Brain pericyte (primary cell): ENCODE measurements at places on chromosomes 16 and 17.

DNA sequence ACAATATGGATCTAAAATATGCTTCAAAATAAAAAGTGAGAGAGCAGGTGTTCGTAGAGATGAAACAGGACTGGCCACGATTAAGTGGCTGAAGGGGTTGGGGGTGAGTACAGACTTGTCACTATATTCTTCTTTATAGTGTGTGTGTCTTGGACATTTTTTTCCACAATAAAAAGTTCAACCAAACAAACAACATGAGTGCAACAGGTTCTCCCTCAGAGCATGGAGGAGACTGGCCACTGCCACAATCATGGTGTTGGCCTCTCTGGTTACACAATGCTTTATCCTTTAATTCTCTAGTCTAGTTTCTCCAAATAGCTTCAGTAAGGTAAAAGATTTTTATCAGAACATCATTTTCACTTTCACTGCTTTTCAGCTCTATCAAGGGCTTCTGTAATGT lies 109.3 kb downstream of the PARN start:
- DNase-seq: no peak

GRCh38 chr16:2372684-2373083 lies 32.2 kb upstream of the ABCA3 start:
- no peak for DNase-seq

GRCh38 chr17:40433551-40434415 lies 9.5 kb upstream of the IGFBP4 start:
- no peak for DNase-seq

GRCh38 chr16:12027558-12028287 lies 51.2 kb downstream of the SNX29 start:
- DNase-seq: no peak

DNA sequence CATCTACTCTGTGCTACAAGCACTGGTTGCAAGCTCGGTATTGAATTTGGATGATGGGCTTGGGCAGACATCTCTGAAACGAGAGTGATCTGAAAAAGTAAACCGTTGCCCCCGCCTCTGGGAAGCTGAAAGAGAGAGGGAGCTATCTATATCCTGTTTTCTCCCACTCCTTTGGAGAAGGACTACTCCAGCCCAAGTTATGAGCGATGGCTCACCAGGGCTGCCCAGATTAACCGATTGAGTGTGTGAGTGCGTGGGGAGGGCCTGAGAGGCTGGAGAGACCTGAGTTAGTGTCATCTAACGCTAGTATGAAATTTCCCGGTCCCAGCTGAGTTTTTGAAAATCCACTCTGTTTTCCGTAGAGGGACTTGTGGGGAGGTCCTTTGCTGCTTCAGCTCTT lies 11.5 kb downstream of the MGAT5B start:
- DNase-seq: no peak

DNA sequence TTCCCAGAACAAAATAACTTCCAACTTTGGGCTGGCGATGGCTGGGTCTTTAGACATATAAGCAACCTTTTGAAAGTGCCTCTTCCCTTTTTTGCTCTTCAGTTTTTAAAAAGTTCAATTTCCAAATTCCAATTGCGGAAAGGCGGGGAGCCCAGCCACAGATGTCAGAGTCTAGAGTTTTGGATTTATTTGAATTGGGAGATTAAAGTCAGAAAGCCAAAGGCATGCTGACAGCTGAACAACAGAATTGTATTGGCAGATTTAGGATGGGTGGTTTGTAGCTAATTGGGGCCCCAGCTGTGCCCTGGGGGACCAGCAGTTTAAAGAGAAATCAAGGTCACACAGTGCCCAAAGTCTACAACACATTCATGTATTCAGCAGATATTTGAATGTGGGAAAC lies 10.5 kb downstream of the YPEL2 start:
- no peak for DNase-seq

GRCh38 chr16:9054460-9054859 lies 37.0 kb upstream of the HAPSTR1 start:
- DNase-seq: no peak

DNA sequence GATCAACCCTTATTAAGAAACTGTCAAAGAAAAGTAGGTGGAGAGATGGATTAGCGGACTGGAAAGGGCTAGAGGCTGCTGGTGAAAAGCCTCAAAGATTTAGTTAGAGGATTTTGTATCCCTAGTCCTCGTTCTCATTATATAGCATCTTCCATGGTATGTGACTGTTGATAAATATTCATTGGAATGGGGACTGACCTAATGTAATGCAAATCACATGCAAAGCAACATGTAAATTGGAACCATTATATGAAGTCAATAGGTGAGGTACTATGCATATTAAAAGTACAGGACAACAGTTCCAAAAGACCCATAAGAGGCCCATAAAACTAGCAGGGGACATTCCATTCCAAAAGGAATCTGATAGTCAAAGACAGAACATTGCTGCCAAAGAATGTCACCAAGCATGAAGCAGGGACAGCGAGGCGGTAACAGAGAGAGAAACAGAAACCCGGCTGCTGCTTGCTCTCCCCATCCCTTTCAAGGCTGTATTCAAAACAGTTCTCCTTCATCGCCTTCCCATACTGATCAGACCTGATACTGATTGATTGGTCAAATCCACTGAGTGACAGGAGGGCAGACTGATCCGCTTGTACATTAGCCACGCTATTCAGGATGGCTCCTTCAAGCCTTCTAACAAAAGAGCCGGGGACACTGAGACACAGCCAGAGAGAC lies 44.5 kb downstream of the SOX9 start:
- DNase-seq: no peak

- DNase-seq: no peak
Measured at GRCh38 chr16:57711346-57711745, 16.7 kb downstream of the DRC7 start.

DNA sequence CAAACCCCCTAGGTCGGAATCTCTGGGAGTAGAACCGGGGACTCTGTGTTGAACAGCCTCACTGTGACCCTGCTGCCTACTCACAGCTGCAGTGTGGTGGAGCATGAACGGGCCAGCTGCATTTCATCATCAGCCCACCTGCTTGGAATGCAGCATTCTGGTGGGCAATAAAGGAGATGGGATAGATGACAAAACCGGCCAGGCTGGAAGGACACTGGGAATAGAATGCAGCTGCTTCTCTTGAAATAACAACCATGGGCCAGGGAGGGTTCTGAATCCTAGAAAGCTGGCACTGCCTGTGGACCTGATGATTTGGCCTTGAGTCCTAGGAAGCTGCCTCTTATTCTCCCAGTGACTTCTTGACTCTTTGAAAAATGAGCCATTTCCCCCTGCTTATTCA lies 23.5 kb downstream of the CFAP97D1 start:
- no peak for DNase-seq

DNA sequence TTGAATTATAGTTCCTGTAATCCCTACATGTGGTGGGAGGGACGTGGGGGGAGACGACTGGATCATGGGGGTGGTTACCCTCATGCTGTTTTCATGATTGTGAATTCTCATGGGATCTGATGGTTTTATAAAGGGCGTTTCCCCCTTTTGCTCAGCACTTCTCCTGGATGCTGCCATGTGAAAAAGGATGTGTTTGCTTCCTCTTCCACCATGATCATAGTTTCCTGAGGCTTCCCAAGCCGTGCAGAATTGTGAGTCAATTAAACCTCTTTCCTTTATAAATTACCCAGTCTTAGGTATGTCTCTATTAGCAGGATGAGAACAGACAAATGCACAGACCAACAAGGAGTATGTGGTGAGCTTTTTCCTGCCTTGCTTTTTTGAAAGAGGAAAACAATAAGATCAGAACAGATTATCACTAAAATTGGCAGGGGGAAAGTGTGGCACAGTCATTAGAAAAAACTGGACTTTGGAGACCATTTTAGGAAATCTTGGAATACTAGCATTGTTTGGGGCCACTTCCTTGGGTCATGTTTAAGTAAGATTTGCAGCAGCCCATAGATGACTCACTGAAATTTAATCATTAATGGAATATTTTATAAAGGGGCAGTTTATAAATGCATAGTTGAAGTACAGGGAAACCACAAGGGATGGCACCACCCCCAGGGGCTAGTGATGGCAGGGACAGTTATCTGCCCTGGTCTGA lies 352.8 kb downstream of the CDH13 start:
- DNase-seq: no peak

DNA sequence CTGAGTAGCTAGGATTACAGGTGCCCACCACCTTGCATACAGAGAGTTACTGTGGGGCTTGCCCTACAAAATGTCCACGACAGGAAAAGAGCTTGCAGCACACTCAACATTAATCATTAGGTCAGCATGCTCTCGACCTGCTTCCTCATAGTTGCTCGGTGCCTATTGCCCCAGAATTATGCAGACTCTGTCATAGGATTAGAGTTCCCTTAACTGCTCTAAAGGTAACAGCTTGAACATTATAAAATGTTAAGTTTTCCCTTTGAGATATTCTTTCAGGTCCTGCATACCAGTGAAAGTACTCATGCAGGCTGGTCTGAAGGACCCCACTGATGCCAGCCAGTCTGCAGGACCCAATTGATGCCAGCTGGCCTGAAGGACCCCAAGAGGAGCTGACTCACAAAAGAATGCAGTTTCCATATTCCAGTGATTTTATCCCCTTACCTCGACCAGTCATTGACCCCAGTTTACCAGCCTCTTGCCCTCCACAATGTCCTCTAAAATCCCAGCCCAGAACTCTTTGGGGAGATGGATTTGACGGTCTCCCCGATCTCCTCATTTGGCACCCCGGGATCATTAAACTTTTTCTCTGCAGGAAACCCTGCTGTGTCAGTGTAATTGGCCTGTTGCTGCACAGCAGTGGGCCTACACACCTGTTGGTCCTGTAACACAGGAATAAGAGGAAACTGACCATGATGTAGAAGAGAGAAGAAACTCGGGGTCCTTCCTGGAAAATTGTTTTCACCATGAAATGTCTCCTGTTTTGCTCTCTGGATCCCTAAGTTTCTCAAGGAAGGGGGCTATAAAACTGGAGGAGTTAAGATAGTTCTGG lies 10.6 kb downstream of the ICAM2 start:
- DNase-seq: no peak

- no peak for DNase-seq
Measured at GRCh38 chr16:19691161-19691711, 26.8 kb downstream of the KNOP1 start.

DNA sequence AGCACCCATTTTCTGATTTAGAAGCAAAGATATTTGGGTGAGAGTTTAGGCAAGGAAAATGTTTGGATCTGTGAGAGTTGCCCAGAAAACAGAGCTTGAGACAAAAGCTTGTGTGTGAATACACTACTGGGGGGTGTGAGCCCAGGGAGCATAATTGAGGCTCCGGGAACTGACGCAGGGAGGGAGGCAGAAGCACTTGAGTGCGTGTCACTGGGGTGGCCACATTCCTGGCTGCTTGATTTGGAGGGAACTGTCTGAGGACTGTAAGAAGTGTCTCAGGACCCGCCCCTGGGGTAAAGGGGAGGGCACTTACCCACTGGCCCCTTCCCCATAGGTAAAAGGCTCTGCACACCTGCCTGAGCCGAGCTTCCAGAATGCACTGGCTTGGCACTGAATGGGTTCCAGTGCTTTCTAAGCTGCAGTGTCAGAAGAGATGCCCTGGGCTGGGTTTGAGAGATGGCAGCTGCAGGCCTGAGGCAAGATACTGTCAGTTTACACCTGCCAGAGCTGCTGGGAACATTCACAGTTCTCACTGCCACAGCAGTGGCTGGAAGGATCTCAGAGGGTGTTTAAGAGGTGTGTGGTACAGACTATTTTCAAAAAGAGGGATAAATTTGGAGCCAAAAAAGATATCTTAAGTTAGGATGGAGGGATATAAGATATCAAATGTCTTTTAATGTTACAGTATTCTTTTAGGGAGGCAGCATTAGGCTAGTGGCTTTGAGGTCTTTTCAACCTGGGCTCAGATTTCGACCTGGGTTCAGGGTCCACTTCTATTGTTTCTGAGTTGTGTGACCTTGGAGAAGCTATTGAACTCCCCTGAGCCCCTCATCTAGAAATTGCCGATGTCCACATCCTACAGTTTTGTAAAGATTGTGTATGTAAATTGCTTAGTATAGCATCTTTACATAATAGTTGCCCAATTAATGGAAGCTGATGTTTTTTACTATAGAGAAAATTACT lies 6.9 kb upstream of the TEX2 start:
- no peak for DNase-seq

GRCh38 chr17:13865650-13866049 lies 203.7 kb upstream of the COX10 start:
- no peak for DNase-seq

- no peak for DNase-seq
Measured at GRCh38 chr17:16941072-16942036, 30.6 kb downstream of the TNFRSF13B start.

DNA sequence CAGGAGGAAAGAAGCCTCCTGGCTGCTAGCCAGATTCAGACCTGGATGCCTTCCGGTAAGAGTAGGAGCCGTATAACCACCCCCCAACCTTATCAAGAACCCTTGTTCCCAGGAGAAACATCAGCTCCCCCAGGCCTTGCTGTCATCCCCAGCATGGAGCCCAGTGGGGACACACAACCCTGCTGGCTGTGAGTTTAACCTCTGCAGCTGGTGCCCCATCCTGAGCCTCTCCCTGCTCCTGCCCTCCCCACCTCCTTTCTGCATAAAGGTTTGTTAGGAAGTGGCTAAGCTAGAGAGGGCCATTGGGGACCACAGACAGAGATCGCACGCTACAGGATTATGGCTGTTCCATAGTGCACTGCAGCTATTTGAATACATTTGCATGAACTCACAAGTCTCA lies 55.5 kb upstream of the RPL38 start:
- DNase-seq: no peak

DNA sequence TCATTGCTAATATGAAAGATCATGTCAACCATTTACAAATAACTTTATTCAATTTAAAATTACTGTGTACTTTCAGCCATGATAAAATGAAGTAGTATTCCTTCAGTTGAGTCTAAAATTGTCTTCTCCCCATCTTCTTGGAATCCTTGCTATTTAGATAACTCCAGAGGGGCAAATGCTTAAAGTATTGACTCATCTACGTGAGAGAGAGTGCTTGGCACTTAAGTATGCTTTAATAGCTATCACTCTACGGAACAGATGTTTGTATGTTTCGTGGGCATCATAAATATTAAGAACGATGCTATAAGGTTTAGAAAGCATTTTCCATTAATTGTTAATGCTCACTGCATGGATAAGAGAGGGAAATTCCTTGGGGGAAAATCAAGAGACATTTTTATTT lies 69.3 kb upstream of the MED13 start:
- DNase-seq: no peak

DNA sequence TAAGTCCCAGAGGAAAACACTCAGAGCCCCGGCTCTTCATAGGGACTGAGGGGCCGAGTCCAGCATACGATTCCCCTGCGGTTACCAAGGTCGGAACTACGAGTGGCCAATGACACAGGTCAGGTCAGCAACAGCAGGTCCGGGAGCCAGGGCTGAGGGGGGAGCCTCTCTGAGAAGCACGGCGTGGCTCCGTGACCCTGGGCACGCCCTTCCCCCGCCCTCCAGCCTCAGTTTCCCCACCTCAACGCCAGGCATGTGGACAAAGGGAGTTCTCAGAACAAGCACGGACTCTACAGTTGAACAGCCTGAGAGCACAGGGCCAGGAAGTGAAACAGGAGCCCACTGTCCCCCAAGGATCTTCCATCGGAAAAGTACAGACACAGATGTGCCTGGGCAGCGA lies 25.6 kb downstream of the TPSD1 start:
- no peak for DNase-seq
